ENCODE measurements at places on chromosomes 13 and 19. TPM values are rescaled to one million over a fixed set of nuclear protein-coding genes. Genes with fewer than 3 reads are reported as not detected.

The ARRDC5 gene
- total RNA-seq, result not detected

The LGALS7B gene
- total RNA-seq, result not detected

The LGALS4 gene
- 33.4 TPM for total RNA-seq

DNA sequence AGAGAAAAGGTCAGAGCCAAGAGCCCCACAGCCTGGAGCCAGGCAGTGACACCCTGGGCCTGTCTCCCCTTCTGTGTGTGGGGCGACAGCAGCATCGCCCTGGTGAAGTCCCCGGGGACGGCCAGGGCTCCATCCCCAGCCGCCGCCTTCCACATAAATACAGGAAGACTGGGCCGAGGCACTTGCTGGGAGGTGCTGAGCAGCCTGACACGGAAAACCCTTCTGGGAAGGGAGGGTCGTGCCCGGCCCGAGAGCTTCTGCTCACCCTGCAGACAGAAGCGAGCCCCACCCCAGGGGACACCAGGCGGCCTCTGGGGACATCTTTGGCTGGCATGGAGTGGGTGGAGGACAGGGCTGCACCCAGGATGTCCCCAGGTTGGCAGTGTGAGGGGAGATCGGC lies 5.1 kb downstream of the FGF22 start:
- DNase-seq, result no peak

DNA sequence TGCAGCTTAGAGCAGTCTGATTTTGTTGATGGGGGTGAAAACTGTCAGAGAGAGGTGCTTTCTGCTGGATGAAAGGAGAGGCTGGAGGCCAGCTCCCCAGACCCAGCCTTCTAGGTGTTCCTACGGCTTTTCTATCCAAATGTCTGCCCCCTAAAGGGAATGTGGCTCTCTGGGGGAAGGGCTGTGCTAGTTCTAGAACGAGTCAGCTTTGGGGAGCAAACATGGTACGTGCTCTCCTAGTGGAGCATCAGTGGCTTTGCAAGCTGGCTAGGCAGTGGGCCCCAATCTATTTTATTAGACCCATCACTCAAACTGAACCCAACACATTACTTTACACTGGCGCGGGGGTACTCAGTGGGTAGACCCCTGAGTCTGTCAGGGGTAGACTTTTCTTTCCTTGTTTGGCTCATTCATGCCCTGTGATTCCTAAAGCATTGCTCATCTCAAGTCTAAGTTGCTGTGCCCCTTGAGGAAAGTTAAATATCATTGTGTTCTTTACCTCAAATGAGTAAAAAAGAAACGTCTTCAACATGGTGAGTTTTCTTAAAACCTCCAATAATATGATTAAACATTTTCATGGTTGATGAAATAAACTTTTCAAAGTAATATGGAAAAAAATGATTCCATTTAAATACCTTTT lies 254.9 kb downstream of the DLEU7 start:
- no peak for DNase-seq

DNA sequence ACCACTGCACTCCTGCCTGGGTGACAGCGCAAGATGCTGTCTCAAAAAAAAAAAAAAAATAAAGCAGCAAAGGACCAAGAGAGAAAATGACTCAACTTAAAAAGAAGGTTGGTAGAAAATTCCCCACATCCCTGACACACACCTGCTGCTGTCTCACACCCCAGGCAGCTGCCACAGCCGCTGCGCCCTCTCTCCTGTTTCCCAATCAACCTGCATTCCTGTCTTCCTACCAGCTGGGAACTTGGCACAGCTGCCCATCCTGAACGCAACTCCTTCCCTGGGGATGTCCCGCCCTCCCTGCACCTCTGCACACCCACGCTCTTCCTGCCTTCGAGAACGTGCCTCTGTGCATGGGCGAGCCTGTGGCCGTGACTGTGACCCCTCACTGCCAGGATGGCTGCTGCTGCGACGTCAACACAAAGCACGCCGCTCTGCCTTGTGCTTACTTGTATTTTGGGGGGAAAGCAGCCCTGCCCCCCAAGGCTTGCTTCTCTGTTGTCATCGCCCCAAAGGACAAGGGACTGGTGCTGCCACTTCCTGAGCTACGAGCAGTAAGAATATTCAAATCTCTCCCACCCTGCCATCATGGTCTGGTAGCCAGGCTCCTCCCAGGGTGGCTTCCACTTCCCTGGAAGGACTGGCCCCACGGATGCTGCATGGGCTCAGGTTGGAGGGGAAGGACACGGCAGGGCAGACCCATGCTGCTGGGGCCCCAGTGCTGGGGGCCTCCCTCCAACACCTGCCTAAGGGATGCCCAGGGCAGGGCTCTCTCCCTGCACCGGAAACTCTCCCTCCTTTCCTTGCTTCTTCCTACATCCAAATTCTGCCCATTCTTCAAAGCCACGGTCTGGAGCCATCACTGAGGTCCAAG lies 20.7 kb downstream of the SH3GL1 start:
- DNase-seq, result no peak
